Stimulated activated CD8-positive, alpha-beta memory T cell treated with anti-CD3 and anti-CD28 coated beads, Interleukin-4, amount 100 ng/mL, for 48 hours (primary cell): ENCODE measurements at places on chromosomes 16 and 17.
A peak's percentile ranks its signal among the peaks of the same experiment; 100 is the strongest.

- DNase-seq, result no peak
Measured at GRCh38 chr16:17019366-17019765, 451.4 kb downstream of the XYLT1 start.

- DNase-seq, result no peak
Measured at GRCh38 chr17:57331423-57331822, 75.1 kb downstream of the MSI2 start.

DNA sequence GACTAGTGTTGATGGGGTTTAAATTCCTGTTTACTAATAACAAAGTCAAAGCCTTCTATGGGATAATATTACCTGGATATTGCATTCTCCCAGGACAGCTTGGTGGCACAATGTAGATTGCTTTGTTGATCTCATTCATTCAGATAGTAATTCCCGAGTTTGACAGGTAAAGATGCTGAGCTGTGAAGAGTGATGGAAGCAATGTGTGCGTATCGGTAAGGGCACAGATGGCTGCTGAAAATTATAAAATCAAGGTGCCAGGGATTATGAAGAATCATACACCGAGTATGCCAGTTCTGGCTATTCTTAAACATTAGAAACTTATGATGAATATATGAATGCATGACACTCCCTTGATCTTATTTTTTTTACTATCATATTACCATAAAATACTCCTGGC, 100.6 kb upstream of the CNTNAP4 start:
- no peak for DNase-seq

- DNase-seq, result no peak
Measured at GRCh38 chr16:14056970-14057369, 14.1 kb upstream of the MRTFB start.

DNA sequence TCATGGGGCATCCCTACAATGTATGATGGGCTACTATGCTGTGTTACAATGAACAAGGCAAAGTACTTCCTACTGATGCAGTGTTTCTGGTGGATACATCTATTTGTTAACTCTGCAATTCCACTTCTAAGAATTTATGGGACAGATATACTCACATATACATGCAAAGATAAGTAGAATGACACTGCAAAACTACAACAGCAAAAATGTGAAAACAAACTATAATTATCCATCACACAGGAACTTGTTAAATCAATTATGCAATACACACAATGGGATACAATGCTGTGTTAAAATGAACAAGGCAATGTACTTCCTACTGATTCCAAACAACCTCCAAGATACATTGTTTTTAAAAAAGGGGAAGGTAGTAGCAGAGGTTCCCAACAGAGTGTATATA, 3.2 kb downstream of the DDX52 start:
- DNase-seq, result no peak

DNA sequence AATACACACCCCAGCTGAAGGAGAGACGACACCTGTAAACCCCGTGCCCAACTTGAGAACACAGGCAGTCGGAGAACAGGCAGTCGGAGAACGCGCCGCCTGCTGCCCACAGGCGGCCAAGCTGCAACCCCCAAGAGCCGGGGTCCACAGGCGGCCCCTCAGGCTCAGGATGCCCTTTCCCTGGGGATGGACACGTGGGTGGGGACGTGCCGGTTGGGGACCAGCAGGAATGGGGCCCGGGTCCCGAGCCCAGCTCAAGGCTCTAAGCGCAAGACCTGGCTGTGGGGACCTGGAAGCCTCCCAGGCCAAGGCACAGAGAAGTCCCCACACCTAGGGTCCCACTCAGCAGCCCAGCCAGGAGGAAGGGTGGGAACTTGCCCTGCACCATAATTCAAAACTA, 79.5 kb upstream of the GNG13 start:
- no peak for DNase-seq

GRCh38 chr17:61326330-61326729, 73.3 kb upstream of the TBX2 start:
- no peak for DNase-seq

- DNase-seq, result peak; percentile 63
Measured at GRCh38 chr17:4950075-4950745, 709 bp upstream of the ENO3 start.

DNA sequence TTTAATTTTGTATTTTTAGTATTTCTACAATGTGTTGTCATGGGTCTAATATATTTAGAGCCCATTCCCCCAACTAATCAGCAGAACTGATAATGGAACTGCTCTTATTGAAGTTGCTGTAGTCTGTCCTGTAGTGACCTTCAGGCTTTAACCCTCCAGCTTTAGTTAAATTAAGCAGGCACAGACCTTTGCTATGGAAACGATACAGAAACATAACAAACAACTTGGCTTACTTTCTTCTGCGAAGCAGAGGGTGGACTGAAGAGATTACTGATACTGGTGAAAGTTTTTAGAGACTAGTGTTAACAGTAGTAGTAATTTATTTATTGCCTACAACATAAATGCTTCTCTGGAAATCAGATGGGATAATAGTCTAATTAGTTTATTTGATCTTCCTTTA, 61.4 kb downstream of the NFATC3 start:
- no peak for DNase-seq

- DNase-seq, result no peak
Measured at GRCh38 chr17:82803185-82803584, 36.6 kb downstream of the ZNF750 start.

GRCh38 chr17:50212121-50212843, 10.9 kb upstream of the COL1A1 start:
- peak; percentile 20 for DNase-seq

GRCh38 chr17:56319531-56319930, 166.3 kb downstream of the ANKFN1 start:
- no peak for DNase-seq

GRCh38 chr17:51374209-51374608, 113.9 kb downstream of the UTP18 start:
- no peak for DNase-seq

GRCh38 chr17:49707246-49707607, 537 bp downstream of the SLC35B1 start:
- peak; percentile 36 for DNase-seq

- no peak for DNase-seq
Measured at GRCh38 chr16:24348545-24349290, 92.6 kb downstream of the CACNG3 start.

DNA sequence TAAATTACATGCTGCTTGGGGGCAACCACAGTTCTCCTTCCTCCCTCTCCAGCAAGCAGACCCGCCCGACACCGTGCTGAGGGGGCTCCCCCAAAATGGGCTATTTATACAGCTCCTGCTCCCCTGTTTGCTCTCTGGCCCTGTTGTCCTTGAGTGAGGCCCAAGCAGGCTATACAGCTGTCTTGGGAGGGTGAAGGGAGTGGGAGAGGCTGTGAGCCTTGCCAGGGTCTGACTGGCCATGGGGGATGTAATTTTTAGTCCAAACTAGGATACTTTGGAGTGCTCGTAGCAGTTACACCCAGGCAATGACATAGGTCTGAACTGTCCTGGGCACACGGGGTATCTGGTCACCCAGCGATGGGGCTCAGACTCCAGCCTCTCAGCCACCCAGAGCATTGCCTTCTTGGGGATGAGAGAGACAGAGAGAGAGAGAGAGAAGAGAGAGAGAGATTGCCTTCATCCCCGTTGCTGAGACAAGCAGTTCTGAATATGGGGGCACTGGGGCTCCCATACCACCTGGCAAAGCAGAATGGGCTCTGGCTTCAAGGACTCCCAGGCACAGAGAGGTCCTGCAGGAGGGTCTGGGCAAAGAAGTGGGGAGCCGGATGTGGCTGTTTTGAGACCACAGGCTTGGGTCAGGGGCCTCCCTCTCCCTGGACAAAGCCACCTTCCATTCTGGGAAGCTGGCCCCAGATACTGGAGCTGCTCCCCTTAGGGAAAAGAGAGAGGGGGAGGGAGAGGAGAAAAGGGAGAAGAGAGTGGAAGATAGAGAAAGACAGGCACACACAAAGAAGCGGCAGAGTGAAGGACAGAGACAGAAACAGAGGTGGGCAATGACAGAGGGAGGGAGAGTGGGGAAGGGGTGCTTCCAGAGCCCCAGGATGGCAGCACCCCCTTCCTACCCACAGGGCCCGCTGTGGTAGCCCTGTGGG, 10.7 kb upstream of the TMEM92 start:
- DNase-seq, result no peak

- DNase-seq, result no peak
Measured at GRCh38 chr17:70499067-70499786, 329.9 kb downstream of the KCNJ2 start.

GRCh38 chr17:74004056-74004455, 199.4 kb upstream of the RPL38 start:
- DNase-seq, result no peak

GRCh38 chr16:35690413-35690812, 2231.0 kb downstream of the TP53TG3F start:
- DNase-seq, result no peak

- DNase-seq, result no peak
Measured at GRCh38 chr17:15236281-15237105, 28.6 kb downstream of the PMP22 start.

DNA sequence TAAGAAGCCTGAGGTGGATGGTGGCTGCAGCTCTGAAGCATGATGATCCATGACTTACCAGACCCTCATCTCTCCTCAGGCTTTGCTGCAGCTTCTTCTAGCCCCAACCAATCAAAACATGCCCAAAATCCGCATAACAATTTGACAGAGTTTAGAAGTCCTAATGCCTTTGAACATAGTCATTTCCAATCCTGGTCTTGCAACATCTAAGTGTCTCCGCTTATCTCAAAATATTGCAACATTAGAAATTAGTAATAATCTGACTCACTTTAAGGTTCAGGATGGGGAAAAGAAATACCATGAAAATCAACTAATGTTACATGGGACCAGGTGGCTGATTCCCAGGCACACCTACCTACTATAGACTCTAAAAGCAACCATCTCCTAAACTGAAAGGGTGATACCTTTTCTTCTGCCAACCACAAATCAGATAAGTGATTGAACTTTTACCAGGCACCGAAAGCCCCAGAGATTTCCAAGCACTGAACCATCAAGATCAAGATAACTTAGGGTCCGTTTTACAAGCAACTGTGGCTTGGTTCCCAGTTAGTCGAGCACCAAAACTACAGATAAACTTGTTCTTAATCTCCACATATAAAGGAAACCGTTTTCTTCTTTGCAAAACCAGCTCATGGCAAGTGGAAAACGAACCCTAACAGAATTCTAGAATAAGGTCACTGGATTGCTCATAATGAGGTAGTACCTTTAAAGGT, 14.0 kb downstream of the ERN1 start:
- DNase-seq, result no peak

DNA sequence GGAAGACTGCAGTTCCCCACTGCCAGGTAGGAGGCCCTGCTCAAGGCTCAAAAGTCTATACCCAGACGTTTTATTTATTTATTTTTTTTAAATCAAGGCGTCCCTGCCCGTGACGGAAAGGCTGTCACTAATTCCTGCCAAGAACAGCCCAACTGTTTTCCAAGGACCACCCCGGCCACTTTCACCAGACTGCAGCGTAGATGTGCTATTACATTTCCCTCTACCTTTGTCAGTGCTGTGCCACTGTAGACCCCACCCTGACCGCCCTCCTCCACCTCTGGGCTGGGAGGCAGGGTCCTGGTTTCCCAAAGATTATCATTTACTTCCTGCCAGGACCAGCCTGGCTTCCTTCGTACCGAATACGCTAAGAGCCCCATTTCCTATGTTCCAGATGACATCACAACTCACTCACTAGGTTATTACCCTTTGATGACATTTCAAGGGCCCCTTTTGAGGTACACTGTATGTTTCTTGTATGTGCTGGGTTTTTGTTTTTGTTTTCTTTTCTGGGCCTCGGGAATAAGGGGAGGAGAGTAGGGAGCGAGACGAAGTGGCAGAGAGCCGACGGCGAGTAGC, 6.3 kb upstream of the RNF227 start:
- DNase-seq, result no peak

- DNase-seq, result no peak
Measured at GRCh38 chr16:799948-800833, at the start of gene GNG13. Gene GNG13, minus strand, starts transcription at chr16:800734. Its CDS starts 1,657 bp downstream, at chr16:799077.

- no peak for DNase-seq
Measured at GRCh38 chr17:28958820-28959455, 7.6 kb upstream of the PHF12 start.

DNA sequence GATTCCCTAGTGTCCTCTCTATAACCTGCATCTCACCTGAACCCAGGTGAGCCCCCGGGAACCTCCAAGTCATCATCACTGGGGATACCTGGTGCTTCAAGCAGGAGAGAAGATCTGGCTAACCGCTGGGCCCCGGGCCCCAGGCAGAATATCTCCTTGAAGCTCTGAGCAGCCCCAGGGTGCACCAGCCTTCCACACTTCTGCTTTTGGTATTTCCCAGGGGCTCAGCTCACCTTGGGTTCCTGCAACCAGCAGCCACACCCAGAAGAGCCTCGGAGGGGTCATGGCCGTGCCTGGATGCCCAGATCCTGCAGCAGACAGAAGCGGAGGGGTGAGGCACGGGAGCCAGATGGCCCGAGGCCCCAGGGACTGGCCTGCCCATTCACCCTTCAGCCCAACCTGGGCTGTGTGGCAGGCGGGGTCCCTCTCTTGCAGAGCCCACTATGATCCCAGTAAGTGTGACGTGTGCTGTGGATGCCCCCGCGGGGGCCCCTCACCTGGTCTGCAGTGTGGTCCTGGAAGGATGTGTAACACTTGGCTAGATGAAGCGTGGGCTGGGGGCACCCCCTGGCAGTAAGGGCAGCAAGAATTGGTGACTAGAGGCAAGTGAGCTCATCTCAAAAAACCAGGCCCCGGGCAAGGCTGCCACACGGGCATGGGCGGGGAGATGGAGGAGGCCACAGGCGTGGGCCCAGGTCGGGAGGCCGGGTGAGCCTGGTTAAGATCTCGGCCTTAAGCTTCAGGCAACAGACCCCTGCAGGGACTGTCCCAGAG, 2.6 kb downstream of the LGALS3BP start:
- no peak for DNase-seq

DNA sequence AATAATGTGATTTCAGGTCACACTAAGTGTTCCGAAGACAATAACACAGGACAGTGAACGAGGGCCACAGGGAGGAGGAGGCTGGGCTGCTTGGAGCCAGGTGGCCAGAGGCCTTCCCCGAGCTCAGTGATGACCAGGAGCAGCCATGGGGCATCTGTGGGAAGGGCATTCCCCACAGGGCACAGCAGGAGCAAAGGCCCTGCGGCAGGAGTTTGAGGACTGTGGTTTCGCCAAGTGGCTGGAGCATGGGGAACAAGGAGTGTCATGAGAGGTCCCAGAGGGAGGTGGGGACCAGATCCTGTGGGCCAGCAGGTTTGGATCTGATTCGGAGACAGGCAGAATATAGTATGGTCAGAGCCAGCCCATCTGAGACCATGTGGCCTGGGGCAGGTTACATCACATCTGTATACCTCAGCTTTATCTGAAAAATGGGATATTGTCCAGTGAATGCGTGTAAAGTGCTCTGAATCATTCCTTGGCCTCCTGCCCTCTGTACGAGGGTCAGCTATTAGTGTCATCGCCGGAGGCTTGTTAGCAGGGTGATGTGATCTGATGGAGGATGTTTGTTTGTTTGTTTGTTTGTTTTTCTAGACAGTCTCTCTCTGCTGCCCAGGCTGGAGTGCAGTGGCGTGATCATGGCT, 176.8 kb downstream of the KATNIP start:
- DNase-seq, result no peak

DNA sequence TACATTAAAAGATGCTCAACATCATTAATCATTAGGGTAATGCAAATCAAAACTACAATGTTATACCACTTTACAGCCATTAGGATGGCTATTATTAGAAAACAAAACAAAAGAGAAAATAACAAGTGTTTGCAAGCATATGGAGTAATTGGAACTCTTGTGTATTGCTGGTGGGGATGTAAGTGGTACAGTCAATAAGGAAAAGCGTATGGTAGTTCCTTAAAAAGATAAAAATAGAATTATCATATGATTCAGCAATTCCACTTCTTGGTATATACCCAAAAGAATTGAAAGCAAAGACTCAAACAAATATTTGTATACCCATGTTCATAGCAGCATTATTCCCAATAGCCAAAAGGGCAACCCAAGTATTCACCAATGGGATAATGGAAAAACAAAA, 1.4 kb upstream of the CAPNS2 start:
- no peak for DNase-seq

- DNase-seq, result no peak
Measured at GRCh38 chr17:66464921-66465320, 162.5 kb downstream of the PRKCA start.
